ENCODE measurements at places on chromosomes 11 and 22.

- DNase-seq = no peak
These were observed 283.0 kb upstream of the NARS2 start for GRCh38 chr11:78857688-78858087.

DNA sequence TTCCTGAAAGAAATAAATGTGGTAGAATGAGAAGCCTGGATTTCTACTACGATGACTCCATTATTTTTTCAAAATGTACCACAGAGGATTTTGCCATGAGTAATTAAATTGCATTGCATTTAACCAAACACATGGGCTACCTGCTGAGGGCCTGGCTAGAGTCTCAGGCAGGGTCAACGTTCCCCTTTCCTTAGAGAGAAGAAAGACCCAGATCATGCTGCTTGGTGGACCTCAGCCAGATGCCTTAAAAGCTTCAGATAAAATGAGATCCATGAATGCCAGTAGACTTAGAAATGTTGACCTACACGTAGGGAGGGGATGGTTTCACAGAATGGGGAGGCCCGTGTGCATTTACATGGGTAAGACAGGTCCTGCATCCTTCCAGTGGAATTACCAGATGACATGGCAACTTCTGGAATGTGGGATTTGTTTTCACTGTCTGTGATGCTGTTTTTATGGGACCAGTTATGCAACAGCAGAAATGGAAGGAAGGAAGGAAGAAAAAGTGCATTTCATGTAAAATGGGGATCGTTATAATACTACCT, 1069.4 kb downstream of the NTM start:
- no peak for DNase-seq

GRCh38 chr11:11290354-11290753, 62.7 kb downstream of the CSNK2A3 start:
- DNase-seq = no peak

DNA sequence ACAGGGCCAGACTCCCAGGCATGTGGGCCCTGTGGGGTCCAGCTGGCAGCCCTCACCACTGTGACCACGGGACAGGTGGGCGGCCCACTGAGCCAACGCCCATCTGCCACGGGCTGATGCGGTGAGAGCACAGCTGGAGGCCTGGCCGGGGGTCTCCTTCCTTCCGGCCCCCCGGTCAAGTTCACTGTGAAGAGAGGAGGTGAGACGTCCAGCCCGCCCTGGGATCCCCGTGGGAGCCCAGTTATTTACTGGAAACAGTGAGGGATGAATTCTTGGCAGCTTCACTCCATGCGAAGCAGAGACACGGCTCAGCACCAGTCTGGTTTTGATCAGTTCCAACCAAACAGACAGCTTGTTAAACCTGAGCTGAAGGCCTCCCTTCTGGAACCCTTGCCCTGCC, 38.7 kb downstream of the WNT11 start:
- DNase-seq = no peak

DNA sequence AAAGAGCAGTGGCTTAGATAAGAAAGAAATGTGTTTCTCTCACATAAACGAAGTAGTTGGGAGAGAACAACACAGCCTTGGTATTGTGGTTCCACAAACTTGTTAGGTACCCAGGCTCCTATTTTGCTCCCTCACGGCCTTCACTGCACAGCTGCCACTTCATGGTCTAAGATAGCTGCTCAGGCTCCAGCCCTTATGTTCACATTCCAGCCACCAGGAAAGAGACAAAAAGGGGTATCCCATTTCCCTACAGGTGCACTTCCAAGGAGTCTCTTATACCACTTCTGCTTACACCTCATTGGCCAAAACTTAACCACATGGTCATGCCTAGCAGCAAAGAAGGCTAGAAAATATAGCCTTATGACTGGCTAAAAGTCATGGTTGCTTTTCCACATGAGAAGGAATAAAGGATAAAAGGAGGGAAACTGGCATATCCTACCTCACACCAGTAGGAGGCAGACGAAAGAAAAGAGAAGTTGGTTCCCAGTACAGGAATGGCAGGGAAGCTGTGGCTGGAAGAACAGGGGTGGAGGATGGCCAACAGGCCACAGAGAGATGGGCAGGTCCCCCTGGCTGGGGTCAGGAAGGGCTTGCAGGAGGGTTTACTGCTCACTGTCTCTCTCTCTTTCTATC, 5.4 kb upstream of the HDHD5 start:
- DNase-seq = no peak

DNA sequence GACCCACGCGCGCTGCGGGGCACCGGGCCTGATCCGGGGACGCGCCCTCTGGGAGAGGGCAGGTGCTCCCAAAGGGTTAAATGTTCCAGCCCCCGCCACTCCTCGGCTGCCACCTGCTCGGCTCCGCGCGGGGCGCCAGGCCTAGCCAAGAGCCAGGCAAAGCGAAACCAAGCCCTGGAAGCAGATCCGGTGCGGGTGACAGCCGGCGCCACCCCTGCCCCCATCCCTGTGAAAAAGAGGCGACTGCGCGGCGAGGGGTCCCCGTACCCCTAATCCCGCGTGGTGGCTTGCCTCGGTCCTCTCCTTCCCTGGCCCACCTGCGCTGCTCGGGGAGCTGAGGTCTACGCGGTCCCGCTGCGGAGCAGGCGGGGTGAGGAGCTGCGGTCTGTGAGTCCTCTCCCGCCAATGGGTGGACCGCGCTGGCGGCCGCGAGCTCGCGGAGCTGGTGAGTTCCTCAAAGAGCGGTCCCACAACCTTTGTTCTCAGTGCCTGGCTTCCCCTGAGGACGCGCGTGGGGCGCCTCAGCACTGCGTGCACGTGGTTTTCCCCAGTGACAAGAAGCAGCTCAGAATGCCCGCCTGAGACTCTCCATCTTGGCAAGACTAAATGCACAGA, at the start of gene ME3:
TSS of gene ME3 (minus strand) at position 610 of the 615 bp plus-strand sequence.
- no peak for DNase-seq

GRCh38 chr22:36744791-36745190, 31.1 kb downstream of the IFT27 start:
- no peak for DNase-seq

DNA sequence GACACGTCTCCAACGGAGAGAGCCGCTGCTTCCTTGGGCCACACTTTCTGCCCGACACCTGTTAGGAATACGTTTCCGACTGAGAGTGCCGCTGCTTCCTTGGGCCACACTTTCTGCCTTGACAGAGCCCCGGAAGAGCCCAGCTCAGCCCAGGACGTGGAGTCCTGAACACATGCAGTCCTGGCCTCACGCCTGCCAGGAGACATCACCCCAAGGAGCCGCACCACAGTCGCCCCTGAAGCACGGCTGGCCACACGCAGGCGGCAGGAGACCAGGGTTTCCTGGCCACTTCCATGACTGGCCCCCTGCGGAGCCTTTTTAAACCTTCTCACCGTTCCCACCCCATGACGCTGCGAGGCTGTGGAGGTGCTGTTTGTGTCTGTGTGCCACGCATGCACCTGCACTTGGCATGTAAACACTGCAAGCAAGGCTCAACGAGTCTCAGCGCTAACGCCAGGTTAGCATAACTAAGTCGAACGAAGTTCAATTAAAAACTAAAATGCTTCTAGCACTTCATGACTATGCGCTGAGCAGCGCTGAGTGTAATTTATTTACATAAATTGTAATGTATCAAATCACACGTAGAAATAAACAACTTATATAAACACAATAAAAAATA, 8.8 kb downstream of the TOLLIP start:
- no peak for DNase-seq

DNA sequence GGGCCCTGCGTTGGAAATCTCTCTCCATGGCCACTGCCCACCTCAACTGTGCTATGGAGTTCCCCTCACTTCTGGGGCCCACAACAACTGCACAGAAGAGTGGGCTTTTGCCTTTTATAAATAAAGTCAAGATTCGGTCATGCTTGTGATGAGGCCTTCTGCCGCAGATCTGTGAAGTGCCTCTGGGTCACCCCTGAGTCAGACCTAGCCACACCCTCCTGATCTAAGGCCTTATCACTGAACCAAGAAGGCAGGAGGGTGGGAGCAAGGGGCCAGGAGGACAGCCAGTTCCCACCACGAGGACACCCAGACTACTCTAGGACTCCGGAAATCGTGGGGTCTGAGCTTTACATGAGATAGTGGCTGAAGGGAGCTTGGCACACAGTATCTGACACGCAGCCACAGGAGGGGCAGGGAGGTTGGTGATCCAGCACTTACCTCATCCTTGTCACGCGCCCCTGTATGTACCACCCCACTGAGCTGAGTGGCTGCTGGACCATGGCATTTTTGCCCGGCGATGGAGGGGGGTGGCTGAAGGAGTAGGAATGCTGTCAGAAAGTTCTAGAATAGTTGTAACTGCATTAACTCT, 115.7 kb downstream of the ABTB2 start:
- peak; percentile 41 for DNase-seq

DNA sequence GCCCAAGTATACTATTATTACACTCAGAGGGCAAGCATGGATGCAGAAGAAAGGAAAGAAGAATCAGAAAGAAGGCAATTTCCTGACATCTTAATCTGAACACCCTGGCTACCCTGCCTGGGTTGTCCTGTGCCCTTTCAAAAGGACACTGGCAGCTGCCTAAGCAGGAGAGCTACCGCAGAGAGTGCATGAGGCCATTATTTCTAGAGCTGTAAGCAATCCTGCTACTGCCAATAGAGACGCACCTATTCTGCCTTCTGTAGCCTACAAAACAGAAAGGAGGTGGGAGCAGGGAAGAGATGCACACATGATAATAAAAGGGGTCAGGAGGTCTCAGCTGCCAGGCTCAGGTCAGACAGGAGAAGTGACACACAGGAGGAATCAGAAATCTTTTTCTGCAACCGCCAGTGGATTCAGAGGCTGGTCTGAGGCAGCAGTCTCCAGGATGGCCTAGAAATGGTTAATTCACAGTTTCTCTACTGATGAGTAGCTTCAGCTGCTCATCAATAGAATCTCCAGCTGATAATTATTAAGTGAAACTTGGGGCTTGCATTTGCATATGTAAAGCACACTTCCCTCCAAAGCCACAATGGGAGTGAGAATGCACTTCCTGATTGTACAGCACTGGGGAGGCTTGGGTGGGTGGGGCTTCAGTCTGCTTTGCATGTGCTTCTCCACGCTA, 253.9 kb downstream of the LARGE1 start:
- no peak for DNase-seq

DNA sequence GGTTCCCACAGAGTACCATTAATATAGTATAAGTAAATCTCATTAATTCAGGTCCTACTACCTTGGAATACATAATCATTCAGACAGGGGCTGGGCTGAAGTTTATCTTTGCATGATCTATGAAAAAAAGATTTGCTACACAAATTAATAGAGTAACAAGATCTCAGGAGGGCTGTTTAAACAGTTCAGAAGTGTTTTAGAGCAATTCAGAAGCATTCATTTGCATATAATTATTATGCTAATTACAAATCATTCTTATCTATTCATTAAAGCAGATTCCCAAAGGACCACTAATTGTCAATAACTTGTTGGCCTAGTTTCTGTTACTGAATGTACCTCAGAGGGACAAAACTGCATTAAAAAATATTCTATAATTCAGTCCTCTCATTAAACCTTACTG, 40.5 kb downstream of the PITPNB start:
- DNase-seq = no peak

DNA sequence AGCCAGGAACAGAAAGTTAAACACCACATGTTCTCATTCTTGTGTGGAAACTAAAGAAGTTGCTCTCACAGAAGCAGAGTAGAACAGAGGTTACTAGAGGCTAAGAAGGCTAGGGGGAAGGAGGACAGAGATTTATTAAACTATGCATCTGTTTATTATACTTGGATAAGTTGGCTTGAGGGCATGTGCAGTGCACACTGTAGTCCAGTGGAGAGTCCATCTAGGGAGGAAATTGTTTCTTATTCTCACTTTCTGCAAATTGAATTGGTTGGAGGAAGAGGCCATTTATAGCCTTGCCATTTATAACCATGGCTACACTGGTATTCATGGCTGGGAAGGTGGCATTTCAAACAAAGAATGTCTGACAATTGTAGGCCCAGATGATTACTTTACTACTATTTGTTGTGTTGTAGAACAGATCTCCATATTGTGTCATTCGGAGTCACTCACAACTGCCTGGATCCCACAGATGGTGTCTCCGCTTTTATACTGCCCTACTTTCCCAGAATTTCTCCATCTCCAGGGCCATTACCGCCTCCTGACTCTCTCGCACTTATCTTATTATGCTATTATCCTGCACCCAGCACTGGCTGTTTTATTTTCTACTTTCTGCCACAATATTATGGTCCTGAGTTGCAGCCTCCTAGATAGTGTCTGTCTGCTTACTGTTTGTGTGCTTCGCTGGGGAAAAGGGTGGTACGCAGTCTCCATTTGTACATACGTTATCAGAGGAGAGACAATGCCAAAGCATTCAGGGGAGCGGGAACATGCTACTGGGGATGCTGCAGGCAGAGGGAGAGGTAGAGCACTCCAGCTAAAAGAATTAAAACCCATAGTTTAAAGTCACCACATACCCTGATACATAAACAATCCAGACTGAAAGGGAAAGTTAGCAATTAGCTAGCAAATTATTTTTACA, 169.3 kb upstream of the BLID start:
- no peak for DNase-seq

DNA sequence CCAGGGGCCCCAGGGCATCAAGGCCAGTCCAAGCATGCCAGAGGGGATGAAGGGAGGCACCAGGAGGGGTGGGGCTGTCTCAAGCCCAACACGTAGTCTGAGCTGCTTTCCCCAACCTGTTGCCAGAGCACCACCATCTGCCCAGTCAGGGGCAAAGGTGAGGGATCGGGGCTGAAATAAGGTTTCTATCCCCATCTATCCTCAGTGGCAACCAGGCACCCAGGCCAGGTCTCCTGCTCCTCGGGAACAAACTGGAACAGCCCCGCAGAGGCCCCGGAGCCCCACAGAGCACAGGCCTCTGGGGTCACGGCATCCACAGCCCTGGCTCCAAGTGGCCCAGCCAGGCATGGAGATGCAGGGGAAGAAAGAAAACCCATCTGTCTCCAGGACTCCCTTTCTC, 19.3 kb downstream of the STARD10 start:
- DNase-seq = no peak

GRCh38 chr11:45333001-45333971, 47.1 kb upstream of the SYT13 start:
- DNase-seq = no peak

DNA sequence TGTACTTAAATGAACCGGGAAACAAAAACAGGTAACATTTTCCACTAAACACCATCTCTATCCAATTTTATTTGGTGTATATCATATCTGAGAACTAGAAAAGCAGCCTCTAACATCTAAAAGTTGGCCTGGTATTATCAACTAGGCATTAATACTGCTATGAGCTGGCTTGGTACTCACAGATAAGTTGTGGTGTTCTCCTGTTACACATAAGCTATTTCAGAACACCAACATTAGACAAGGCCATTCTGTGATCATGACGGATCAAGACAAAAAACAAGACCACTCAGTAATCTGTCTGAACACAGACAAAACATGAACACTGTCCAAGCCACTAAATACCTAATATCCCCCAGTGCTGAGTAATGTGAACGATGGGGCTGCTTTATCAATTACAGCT, 11.9 kb downstream of the RIC3 start:
- DNase-seq = no peak

- no peak for DNase-seq
These were observed 18.2 kb downstream of the LIMK2 start for GRCh38 chr22:31230155-31230870.

- DNase-seq = no peak
These were observed 103.4 kb upstream of the ASPHD2 start for GRCh38 chr22:26325641-26326040.
